Left lobe of liver (tissue), 2 donors: ENCODE measurements at places on chromosomes 4 and X.

DNA sequence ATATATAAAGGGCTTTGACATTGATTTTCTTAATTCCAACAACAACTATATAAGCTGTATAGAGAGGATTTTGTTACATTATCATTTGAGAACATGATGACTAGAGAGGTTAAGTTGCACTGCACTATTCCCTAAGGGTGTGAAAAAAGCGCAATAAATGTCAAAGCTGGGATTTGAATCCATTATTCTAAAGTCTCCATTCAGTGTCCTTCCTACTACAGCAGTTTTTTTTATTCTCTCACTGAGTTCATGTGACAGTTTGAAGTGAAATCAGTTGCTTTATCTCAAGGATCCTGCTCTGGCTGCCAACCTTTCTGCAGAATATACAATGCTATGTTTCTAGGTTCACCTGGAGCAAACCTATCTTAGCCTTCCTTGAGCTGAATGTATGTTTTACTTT lies 177.5 kb downstream of the ANKRD50 start:
- DNase-seq = no peak

DNA sequence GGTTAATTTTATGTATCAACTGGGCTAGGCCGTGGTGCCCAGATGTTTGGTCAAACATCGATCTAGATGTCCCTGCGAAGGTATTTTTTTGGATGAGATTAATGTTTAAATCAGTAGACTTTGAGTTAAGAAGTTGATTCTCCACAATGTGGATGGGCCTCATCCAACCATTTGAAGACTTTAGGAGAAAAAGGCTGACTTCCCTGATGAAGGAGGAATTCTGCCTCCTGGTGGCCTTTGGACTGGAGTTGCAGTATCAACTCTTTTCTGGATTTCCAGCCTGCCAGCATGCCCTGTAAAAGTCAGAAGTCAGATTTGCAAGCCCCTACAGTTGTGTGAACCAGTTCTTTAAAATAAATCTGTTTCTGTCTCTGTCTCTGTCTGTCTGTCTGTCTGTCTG lies 91.4 kb downstream of the STK32B start:
- DNase-seq = no peak

- no peak for DNase-seq
These were observed 15.3 kb downstream of the PDK3 start for GRCh38 chrX:24480400-24480865.

DNA sequence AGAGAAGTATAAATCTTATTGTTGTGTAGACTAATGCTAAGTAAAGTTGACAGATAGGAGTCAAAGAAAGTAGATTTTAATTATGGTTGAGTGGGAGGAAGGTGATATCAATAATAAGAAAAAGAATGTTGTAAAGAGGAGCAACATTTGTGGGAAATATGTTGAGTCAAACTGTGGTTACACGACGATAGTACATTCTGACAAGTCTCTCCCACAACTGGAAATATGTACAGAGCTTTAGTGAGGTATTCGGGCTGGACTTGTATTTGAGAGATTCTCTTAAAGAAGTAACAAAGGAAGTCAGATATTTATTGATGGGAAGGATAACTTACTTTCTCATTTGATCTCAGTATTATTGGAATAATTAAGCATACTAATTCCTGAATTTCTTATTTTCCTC lies 525.3 kb upstream of the MAGEB2 start:
- no peak for DNase-seq

- DNase-seq = no peak
These were observed 1114.6 kb upstream of the AGA start for GRCh38 chr4:178556796-178557195.

- no peak for DNase-seq
These were observed 60.3 kb downstream of the BEND2 start for GRCh38 chrX:18160369-18160768.

DNA sequence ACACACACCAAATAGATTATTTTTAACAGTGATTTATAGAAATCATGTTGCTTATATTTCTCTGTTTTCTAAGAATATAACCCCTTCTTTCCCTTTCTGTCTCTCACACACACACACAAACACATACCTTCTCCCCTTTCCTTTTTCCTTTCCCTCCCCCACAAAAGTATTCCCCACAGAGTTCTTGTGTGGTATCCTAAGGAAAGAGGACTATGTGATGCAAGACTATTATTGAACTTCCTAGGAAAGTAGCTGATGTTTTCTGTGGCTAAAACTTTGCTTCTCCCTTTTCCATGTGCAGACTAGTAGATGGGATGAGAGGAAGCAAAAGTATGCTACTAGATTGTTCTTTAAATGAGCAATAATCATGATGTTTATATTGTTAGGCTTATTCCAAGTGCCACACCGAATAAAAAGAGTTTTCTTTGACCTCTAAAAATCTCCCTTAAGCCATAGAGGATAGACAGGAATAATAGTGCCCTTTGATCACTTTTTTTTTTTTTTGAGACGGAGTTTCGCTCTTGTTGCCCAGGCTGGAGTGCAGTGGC lies 38.7 kb downstream of the CPEB2 start:
- no peak for DNase-seq

GRCh38 chr4:47930971-47931804 lies 16.8 kb upstream of the NFXL1 start:
- DNase-seq = no peak

GRCh38 chrX:5898463-5898862 lies 330.2 kb downstream of the NLGN4X start:
- no peak for DNase-seq

DNA sequence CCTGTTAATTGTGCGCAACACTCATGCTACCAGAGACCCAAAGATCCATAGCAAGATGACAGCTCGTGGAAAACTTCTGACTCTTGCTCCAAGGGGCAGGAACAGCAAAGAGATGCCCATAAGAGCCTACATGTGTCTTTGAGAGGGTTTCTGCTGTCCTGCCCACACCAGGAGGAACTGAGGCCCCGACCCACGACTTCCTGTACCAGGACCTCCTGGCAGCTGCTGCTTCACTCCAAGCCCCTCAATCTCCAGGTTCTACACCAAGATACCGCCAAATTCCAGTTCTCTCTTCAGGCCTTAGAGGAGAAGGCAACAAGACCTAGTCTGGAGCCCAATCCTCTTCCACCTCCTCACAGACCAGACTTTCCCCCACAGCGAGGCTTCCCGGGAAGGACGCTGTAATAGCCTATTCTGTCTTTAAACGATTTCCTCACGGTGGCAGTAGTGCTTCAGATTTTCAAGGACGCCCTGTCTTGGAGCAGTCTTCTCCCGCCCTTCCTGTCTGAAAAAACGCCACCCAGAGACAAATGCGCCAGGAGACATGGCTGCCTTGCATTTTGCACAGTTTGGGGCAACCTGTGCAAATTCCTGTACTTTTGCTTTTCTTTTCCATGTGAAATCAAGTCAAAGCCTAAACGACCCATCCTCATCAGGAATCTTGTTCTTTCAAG lies 230.2 kb upstream of the STK26 start:
- no peak for DNase-seq

GRCh38 chr4:122900314-122900713 lies 22.1 kb downstream of the NUDT6 start:
- DNase-seq = no peak

GRCh38 chrX:12985331-12985730 lies 10.4 kb downstream of the TMSB4X start:
- DNase-seq = no peak

DNA sequence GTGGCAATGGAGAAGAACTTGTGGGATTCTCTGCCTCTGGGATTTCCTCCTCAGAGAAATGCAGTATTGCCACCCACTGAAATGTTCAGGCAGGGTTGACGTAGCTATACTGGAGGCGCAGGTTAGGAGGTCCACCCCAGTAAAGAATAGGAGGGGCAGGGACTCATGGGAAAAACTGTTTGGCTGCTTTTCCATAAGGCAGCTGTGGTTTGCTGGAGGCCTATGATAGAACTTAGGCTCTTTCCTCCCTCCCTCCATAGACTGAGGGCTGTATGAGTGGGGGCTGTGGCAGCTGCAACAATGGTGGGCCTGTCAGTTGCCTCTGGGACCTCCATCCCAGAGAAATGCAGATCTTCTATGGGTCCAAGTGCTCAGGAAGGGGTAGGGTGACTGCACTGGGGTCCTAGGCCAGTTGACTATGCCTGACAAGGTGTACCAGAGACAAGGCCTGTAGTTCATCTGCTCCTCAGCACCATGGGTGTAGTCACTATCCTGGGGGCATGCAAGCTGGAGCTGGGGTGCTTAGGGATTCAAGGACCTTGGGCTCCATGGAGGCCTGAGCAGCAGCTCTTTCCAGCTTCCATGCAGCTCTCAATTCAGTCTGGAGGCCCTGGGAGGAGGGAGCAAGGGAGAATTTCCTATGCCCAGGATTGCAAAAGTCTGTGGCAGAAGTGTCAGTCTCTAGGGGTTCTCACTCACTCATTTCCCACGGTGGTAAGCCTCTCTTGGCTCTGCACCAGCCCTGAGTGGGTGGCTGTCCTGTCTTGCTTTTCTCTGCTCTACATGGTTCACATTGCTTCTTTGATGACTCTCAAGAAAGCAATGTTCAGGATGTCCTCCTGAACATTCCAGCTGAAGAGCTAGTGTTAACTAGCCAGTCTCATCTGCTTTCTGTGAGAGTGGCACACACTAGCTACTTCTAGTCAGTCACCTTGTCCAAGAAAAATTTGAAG lies 353.0 kb downstream of the IDS start:
- DNase-seq = no peak

- DNase-seq = no peak
These were observed 770 bp upstream of the TIGD2 start for GRCh38 chr4:89110541-89110985.

GRCh38 chr4:126973201-126973600 lies 659.6 kb upstream of the INTU start:
- no peak for DNase-seq

- no peak for DNase-seq
These were observed 9.9 kb downstream of the TACC3 start for GRCh38 chr4:1731180-1731579.

GRCh38 chr4:185142912-185143600 lies at the start of gene SLC25A4:
Gene SLC25A4 (plus strand): TSS chr4:185143266. CDS start chr4:185143373, 107 bp downstream.
- DNase-seq = peak; percentile 92

DNA sequence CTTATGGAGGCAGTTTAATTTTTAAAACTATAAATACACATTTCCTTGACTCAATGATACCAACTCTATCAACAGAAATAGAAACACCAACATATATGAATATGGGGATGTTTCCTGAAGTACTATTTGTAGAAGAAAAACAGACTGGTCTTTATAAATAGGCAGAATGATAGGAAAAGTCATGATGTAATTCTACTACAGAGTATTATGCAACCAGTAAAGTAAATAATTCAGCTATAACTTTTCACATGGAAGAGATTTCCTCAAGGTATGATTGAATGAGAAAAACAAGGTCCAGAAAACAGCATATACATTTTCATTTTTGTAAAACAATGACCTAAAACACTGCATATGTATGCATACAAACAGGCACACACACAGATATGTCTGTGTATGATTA lies 56.2 kb downstream of the GPRIN3 start:
- DNase-seq = no peak

DNA sequence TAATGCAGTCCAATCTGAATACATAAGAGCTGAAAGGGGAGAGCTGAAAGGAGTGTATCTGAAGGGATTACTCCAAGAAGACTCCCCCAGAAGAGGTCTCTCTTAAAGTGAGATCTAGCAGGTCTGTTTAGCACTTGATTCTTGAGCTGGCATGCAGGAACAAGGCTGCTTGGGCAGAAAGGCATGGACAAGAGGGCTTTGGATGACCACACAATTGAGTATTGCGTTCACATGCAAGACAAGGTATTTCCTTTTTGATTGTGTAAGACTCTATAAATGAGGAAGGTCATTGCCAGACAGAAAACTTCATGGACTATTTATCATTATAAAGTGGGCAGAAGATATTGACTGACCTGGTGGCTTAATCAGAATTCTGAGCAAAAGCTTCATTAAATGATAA lies 145.5 kb upstream of the AFF2 start:
- DNase-seq = no peak

DNA sequence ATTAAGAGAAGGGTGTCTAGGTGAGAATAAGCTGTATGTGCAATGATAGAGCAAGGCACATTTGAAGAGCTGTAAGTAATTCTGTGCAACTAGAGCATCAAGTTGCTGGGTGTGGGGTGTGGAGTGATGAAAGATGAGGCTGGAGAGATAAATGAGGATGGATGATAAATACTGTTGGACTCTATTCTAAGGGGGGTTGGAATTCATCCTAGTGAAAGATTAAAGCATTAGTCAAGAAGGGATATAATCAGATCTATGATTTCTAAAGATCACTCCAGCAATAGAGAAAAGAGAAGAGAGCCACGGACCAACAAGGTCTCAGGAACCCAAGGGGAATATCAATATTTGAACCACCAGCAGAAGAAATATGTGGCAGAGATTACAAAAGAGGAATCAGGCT lies 415.0 kb upstream of the RPS6KA3 start:
- no peak for DNase-seq

DNA sequence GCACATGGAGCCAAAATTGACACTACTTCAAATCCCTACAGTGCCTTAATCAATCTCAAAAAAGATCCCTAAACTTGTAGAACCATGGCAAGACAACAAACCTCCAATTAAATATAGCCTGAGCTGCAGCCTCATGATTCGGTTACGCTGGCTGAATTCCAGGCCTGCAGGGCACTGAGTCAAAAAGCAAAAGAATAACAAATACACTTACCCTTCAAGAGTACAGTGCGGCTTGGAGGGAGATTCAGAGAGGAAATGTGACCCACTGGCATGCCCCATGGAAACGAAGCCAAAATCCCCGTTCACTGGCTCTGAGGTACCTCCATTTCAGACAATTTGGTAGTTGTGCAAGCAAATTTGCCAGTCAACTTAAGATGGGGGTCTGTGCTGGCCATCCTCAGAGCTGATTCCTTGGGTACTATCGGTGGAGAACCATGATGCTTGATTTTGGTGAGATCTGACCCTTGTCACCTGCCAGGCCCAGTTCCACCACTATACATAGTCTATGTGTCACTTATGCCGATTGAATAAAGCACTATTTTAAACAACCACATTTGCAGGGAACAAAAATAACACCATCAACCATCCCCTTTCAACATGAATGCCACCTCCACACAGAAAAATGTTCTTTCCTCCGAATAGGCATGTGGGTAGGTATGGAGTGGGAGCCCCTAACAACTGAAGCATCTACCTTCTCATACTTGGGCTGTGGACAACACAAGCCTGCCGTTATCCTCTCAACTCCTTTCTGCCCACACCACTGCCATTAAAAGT lies 2.1 kb downstream of the C4orf54 start:
- DNase-seq = no peak

- no peak for DNase-seq
These were observed 1310.8 kb upstream of the AGA start for GRCh38 chr4:178752954-178753525.

DNA sequence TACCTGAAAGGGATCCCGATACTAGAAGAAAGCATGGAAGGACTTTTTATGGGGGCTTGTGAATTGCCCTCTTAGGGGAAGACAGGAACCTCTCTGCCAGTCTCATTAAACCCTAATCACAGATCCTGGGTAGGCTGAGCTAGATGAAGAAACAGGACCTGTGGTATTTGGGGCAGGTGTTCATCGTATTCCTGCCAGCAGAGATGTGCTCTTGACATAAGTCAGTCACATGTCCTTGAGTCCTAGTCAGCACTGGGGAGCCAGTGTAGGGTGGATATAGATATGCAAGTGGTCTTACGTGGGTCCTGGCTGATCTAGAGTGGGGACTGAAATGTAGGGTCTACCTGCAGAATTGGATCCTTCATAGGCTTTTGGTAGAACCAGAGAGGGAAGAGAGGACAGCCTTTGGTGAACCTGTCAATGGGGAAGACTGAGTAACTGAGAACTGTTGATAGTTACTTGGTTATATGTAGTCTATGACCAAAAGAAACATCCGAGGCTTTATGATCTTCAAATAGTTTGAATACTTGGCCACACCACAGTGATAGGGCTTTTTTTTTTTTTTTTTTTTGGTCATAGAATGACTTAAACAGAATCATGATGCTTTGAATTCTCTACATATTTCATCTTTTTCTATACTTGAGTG lies 63.5 kb upstream of the WDR1 start:
- no peak for DNase-seq
